Fibroblast of lung (primary cell): ENCODE measurements at places on chromosomes 6 and 20. TPM values are rescaled to one million over a fixed set of nuclear protein-coding genes. Genes with fewer than 3 reads are reported as not detected.

DNA sequence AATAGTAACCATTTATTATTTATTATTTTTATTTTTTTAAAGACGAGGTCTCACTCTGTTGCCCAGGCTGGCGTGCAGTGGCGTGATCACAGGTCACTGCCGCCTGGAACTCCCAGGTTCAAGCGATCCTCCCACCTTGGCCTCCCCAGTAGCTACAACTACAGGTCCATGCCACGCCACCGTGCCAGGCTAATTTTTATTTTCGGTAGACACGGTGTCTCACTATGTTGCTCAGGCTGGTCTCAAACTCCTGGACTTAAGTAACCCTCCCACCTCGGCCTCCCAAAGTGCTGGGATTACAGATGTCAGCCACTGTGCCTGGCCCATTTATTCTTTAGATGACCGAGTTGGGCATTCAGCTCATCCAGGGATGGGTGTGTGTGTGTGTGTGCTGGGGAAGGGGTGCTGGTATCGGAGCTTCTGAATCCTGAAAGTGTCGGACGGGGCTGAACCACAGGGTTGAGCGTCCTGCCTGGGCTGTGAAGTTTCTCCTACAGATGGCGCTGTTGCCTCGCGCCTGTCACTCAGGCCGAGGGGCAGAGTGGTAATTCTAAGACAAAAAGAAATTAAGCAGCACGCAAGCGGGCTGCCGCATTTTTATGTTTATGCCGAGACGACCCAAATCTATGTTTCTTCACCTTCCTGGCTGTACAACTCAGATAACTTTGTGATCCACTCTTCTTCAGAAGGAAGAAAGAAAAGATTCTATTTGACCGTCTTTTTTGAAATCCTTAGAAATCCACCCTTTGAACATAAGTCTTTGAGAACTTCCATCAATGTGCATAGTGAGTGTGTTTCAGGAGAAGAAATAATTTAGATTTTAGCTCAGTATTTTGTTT is 252.8 kb downstream of the CDH26 start:
- peak; percentile 29 for DNase-seq

DNA sequence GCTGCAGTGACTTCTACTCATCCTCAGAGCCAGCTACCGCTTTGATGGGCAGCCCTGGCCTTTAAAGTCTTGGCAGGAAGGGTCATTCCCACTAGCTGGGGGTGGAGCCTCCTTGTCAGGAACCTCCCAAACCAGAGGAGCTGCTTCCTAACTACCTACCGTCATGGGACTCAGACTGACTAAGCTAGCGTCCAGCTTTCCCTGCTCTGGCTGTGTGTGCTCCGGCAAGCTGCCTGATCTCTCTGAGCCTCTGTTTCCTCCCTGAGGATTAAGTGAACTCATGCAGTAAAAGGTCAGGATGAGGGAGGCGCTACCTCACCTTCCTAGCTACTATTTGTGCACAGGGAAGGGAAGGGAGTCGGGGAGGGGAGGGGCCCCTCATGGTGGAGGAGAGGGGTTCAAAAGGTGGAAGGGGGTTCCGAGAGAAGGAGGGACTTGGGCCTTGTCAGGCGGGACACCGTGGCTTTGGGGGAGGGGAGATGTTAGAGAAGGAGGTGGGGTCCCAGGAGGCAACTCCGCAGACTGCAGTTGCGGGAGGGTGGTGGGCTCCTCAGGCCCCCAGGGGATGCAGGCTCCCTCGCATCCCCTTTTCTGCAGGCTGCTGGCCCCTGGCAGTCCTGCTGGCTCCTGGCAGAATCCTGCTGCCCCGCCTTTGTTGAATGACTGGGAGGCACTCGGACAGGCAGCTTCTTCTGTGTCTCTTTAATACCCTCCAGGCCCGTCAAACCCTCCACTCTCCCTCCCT is 9.8 kb downstream of the DUSP15 start:
- no peak for DNase-seq

GSTA3 gene
- not detected in 2 replicates for total RNA-seq

DNA sequence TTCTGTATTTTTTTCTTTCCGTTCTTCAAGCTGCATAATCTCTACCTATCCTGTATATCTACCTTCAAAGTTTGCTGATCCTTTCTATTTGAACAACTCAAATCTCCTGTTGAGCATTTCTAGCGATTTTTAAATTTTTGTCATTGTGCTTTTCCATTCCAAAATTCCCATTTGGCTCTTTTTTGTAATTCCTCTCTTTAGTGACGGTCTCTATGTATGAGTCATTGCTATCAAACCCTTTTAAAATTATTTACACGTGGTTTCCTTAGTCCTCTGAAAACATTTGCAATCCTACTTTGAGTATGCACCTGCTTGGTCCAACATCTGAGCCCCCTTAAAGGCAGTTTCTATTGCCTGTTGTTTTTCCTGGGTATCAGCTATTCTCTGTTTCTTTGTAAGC is 100.5 kb upstream of the FOXC1 start:
- DNase-seq = no peak

- no peak for DNase-seq
These were observed 165.4 kb upstream of the GMDS start for GRCh38 chr6:2410656-2411380.

- DNase-seq = no peak
These were observed 11.5 kb upstream of the PI3 start for GRCh38 chr20:45163083-45163803.

GPRC6A gene
- total RNA-seq = not detected in 2 replicates

- DNase-seq = peak; percentile 71
These were observed 129.7 kb upstream of the FAM184A start for GRCh38 chr6:119207971-119208725.
